Stimulated activated CD4-positive, alpha-beta T cell treated with anti-CD3 and anti-CD28 coated beads, Interleukin-1b, Interleukin-23, amount 100 ng/mL, for 1 hour (primary cell): ENCODE measurements at places on chromosomes 11 and 22.

DNA sequence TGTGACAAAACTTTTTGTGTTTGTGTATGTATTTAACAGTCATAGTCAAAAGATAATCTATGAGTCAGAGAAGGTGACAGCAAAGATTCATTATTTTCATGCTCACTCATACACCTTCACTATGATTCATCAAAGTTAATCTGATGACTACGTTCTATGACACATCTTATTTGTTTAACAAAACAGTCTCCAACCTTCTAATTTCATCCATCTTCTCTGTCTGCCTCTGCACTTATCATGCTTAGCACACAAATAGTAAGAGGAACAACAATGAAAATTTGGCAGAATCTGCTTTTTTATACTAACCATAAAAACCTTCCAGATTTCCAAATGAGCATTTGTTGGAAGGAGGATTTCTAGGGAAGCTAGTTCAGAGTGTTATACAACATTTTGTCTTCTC, 568.9 kb downstream of the LUZP2 start:
- DNase-seq, result no peak

DNA sequence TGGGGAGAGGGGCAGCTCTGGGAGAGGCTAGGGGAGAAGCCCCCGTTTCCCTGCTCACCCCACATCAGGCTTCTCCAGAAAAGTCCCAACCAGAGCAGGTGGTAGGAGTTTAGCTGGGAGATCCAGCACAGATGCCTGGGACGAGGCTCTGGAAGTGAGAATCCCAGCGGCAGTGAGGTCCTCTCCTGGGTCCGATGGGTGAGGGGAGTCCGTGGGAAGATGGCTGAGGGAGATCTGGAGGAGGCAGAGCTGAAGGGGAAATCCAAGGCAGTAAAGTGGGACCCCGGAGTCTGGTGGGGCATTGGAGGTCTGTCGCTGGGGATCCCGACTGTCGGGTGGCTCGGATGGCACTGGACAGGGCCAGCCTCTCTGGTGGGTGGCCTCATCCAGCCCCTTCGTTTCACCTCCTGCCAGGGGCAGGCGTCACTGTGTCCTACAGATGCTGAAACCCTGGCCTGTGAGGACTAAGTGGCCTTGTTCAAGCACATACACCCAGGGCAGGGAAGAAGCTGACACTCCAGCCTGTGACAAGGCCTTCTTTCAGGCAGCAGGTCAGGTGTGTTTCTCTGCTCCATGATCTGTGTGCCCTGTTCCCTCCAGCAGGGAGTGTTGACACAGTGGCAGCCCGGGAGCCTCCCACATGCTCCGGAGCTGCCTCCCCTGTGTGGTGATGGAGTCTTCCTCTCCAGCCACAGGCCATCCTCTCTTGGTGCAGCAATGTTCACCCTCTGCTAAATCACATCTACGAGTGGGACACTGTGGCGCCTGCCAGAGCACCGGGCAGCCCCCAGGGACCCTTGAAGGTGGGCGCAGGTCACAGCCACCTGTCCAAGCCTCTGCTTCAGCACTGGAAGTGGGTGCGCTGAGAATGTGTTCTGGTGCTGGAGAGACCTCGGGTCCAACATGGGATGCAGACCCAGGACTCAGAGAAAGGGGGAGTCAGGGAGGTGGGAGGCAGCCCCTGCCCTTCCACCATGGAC, 850.8 kb downstream of the BRD1 start:
- DNase-seq, result no peak

DNA sequence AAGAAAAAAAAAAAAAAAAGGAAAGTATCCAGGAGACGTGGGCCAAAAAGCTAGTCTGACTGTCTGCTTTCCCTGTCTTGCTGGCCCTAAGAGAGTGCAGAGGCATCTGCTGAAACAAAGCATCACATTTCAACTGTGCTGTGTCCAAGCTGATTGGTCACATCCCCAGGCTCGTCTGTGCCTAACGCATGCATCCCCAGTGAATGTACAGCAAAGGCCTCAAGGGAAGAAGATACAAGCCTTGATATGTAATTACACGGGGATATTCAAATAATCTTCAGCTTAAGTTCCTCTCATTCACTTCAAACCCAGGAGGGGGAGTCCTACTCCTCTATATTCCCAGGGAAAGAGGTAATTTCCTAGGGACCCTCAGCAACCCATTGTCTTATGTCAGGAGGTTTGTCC, 5.4 kb upstream of the SORL1 start:
- DNase-seq, result no peak

DNA sequence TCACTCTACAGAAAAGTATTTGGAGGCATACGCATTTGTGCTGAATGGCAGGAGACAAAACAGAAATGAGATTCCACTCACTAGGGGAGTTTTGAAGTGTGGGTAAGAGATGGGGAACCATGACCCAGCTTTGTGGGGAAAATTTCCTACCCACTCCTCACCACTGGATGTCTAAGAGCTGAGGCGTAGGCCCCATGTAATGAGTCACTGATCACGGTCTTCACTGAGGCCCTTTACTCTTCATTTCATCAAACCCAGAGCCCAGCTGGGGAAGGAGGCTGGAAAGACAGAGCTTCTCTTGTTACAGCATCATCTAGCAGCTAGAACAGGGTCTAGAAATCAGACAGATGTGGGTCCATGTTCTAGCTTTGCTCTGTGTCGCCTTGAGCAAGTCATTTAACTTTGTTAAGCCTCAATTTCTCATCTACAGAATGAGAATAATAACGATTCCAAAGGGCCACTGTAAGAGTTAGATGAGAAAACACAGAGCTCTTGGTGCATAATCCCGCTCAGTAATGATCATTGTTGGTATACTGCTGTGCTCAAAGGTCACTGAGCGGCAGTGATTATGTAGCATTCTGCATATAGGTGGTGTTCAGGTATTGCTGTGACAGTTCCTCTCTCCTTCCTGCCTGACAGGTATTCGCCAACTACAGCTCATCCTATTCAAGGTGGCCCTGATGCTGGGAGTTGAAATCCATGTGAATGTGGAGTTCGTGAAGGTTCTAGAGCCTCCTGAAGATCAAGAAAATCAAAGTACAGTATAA, 97.2 kb downstream of the MICAL2 start:
- no peak for DNase-seq

DNA sequence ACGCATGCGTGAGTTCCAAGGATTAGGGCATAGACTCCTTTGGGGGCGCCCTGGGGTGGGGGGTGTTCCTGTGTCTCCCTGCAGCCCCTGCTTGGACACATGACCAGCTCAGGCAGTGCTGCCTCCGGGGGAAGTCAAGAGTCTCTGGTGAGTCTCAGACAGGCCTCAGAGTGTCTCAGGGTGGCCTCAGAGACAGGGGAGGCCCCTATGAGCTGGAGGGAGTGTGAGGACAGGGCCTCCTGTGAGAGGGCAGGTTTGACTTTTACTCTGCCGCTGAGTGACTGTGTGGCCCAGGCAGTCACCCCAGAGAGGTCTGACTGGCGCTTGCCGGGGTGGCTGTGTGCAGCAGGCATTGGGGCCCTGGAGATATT, 41.2 kb upstream of the KCNQ1OT1 start:
- DNase-seq, result no peak

GRCh38 chr11:69437001-69437875, 44.2 kb upstream of the LINC01488 start:
- DNase-seq, result no peak

DNA sequence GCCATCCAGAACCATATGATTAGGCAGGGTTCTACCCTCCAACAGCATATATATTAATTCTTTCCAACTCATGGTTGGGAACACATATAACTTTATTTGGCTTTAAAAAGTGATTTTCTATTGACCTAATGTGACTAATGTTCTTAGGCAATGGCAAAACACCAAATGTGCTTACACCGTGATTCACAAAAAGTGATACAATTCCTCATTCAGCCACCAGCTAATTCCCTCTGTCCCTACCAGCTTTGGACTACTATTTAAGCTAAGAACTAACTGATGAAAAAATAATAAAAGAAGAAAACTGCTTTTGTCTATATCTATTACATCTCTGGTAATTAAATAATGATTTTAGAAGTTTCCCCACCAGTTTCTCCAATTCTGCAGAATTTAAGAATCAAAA, 4.7 kb downstream of the CTSC start:
- no peak for DNase-seq

DNA sequence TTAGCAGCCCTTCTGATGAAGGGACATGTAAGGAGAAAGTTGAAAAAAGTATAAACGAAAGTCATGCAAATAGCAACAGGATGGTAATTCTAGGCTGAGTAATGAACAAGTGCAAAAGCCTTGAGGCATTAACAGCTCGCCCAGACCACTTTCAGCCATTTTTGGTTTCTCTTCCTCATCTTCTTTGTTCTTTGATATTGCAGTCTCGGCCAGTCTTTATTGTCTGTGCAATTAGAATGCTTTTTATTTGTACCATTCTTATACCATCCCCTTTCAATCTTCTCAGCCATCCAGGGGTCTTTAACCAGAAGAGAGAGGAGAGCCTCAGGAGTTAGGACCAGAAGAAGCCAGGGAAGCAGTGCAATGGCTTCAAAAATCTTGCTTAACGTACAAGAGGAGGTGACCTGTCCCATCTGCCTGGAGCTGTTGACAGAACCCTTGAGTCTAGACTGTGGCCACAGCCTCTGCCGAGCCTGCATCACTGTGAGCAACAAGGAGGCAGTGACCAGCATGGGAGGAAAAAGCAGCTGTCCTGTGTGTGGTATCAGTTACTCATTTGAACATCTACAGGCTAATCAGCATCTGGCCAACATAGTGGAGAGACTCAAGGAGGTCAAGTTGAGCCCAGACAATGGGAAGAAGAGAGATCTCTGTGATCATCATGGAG, 7.3 kb downstream of the TRIM34 start:
- DNase-seq, result no peak

DNA sequence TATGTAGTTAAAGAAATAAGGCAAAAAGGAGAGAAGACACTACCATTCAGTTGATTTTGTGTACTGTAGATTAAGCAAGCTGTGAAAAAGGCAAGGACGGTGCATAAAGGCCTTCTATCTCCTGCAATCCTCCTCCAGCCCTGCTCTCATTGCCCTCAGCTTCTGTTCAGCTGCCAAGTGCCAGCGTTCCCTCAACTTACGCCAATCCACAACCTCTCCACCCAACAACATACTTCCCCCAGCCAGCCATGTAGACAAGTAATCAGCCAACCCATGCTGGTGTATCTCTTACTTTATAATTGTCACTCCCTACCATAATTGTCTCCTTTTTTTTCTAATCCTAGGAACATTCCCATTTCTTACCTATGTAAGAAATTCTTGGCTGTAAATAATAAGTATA, 30.1 kb upstream of the ANO5 start:
- DNase-seq, result no peak

DNA sequence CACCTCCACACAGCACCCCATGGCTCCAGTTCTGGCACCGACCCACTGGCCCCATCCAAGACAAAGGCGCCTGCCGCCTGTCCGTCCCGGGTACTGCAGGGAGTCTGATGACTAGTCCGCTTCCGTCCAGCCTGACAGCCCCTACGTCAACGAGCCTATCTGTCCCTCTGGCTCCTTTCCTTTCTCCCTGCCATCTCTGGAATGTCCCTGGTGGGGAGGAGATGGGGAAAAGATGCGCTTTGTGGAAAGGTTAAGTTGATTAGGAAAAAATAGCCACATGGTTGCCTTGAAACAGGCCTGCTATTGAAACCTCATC, 10.4 kb downstream of the PDGFB start:
- no peak for DNase-seq

DNA sequence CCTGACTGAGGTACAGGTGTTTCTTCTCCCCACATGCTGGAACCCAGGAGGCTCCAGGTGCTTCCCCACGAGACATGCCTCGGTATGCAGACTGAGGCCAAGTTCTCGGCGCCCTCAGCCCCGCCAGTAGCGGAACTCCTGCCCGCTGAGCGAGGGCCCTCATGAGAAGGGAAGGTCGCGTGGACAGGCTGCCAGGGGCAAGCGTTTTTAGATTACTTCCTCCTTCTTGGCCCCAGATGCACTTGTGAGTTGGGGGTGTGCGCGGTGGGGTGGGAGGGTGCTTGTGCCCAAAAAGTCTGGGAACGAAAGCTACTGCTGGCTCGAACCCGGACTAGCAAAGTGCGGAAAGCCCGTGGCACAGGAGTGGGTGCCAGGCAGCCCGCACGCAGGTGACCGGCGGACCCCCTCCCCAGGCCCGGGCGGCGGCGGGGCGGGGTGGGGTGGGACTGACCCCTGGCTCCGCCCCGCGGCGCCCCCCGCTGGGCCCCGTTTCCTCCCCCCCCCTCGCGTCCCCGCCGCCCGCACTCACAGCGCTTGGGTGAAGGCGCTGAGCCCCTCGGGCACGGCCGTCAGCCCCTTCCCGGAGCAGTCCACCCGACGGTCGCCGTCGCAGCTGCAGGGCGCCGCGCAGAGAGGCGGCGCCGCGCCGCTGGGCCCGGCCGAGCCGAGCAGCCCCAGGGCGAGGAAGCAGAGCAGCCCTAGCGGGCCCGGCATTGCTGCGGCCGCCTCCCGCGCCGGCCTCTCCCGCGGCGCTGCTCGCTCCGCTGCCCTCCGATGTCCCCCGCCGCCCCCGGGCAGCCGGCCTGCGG, 797 bp downstream of the LGR4 start:
- DNase-seq, result no peak

DNA sequence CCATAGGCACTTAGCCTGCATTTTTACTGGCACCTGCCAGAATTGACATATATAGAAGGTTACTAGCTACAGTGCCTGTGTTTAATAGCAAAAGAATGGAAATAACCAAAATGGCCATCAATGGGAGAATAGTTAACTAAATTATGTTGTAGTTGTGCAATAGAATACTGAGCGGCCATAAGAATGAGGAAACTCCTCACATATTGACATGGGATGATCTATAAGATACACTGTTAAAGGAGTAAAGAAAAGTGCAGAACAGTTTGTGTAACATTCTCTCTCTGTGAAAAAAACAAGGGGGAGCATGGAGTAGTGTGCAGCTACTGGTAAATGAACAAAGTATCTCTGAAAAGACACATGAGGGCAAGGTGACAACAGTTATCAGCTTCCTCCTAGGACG, 21.5 kb downstream of the ARAP1 start:
- no peak for DNase-seq

DNA sequence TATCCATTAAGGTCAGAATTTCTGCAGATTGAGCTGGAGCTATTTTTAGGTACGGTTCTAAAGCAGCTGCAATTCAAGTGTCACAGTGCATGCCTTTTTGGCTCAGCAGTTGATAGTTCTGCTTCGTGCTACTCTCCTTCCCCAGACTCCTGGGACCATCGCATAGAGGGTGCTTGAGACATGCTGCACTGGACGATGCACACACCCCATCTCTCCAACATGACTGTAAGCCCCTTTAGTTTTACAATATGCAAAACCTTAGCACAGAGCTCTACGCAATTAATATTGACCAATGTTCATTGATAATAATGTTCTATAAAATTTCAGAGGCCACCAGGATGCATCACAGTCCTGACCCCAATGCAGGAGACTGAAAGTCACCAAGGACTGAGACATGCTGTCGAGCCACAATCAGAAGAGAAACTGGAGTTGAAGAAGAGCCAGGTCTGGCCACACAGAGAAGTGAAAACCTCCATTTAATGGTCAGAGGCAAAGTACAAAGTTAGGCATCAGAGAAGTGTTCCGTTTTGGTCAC, 120.9 kb upstream of the ZC3H12C start:
- DNase-seq, result no peak

- no peak for DNase-seq
Observed at GRCh38 chr22:49532869-49533802, 294.5 kb downstream of the BRD1 start.

- DNase-seq, result no peak
Observed at GRCh38 chr11:82210011-82210410, 523.7 kb downstream of the FAM181B start.
